Transverse colon (tissue), 4 donors: ENCODE measurements at places on chromosomes 7 and 10. TPM values are rescaled to one million over a fixed set of nuclear protein-coding genes. Genes with fewer than 3 reads are reported as not detected.

The OIT3 gene
- 0.27 TPM for total RNA-seq

The MAT1A gene
- 0.14 TPM for total RNA-seq

The CLDN4 gene
- 705 TPM for total RNA-seq

The CBX3 gene
- 107 TPM for total RNA-seq

The MYL7 gene
- total RNA-seq, result not detected

The CD36 gene
- total RNA-seq, result 11.5 TPM

The RELN gene
- 1.5 TPM for total RNA-seq

The C1QL3 gene
- not detected for total RNA-seq

The GPER1 gene
- 2.2 TPM for total RNA-seq

The MYPN gene
- total RNA-seq, result not detected

The NKX2-3 gene
- total RNA-seq, result 9.3 TPM

The TAS2R60 gene
- total RNA-seq, result not detected

The CLDN3 gene
- 1,655 TPM for total RNA-seq

The DKK1 gene
- total RNA-seq, result 0.27 TPM

The POT1 gene
- total RNA-seq, result 3.7 TPM

The LLCFC1 gene
- not detected for total RNA-seq

The ELAPOR2 gene
- total RNA-seq, result 10.6 TPM

The AGR2 gene
- 256 TPM for total RNA-seq

The ZNF365 gene
- not detected for total RNA-seq

The TACC2 gene
- 93.8 TPM for total RNA-seq

The SFRP5 gene
- 10.1 TPM for total RNA-seq

The PLXNA4 gene
- 1.7 TPM for total RNA-seq

The CPN1 gene
- total RNA-seq, result not detected

The SPDYE2B gene
- total RNA-seq, result not detected

The CC2D2B gene
- total RNA-seq, result 0.96 TPM

The COL13A1 gene
- total RNA-seq, result 8.2 TPM

The ADCY1 gene
- 0.16 TPM for total RNA-seq

The MLXIPL gene
- total RNA-seq, result 21.9 TPM

The HMX3 gene
- 1.2 TPM for total RNA-seq

The C10orf62 gene
- not detected for total RNA-seq

The ENTPD7 gene
- 4.9 TPM for total RNA-seq

The TMEM120A gene
- total RNA-seq, result 119 TPM

The FXYD4 gene
- total RNA-seq, result not detected

The SEC61A2 gene
- total RNA-seq, result 15.1 TPM

The CAV2 gene
- total RNA-seq, result 4.1 TPM

The C10orf105 gene
- total RNA-seq, result 0.16 TPM
